ENCODE measurements at places on chromosomes 6 and 20. TPM values are rescaled to one million over a fixed set of nuclear protein-coding genes. Genes with fewer than 3 reads are reported as not detected.

Gene ABHD16B
- total RNA-seq: not detected

DNA sequence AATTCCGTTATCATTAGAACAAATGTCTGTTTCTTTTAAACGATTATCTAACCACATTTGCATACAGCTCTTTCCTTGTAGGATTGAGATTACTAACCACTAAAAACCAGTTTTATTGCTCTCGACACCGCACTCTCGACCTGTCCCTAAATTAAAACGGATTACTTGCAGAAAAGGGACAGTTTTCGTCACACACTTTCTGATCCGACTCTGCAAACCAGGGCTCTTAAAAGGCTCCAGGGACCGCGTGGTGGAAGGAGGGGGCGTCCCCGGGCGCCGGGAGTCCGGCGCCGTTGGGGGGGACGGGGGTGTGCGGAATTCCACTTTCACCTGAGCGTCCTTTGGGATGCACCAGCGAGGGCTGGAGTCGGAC is 731 bp downstream of the MAK start:
- peaks cover 42% of the 10 kb centered on the region for H3K27me3 ChIP-seq
- DNase-seq: no peak
- no peak overlapping the region for H3K27ac ChIP-seq
- H3K4me1 ChIP-seq: peaks cover 17% of the 10 kb centered on the region
- H3K36me3 ChIP-seq: peaks cover 2% of the 10 kb centered on the region
- peak overlapping the region; percentile 70 for H3K4me3 ChIP-seq

DNA sequence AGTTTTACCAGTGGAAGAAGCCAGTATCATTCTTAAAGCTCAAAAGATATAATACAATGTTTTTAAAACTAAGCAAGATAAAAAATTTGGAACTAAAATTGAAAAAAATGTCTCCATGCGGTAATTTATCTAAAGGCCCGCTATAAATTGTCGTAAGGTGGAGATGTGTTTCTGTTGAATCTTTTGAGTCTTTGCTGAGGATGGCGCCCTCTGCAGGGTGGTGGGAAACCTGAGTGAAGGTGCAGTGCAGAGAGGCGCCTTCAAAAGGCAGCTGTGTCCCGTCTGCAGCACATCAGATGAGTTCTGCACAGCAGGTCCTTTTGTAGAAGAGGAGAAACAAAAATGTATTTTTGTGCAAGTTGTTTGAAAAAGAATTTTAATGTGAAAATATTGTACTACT is 29.4 kb upstream of the KIF25 start:
- H3K4me3 ChIP-seq: no peak overlapping the region
- peaks cover 12% of the 10 kb centered on the region for H3K4me1 ChIP-seq
- peaks cover 36% of the 10 kb centered on the region for H3K36me3 ChIP-seq
- no peak overlapping the region for H3K27ac ChIP-seq
- no peaks in the 10 kb centered on the region for H3K27me3 ChIP-seq

- H3K27ac ChIP-seq: peak overlapping the region; percentile 97
- peaks cover 21% of the 10 kb centered on the region for H3K4me1 ChIP-seq
- DNase-seq: peak; percentile 93
- H3K36me3 ChIP-seq: peaks cover 3% of the 10 kb centered on the region
Measured at GRCh38 chr6:163413345-163414116, 987 bp upstream of the QKI start.

DNA sequence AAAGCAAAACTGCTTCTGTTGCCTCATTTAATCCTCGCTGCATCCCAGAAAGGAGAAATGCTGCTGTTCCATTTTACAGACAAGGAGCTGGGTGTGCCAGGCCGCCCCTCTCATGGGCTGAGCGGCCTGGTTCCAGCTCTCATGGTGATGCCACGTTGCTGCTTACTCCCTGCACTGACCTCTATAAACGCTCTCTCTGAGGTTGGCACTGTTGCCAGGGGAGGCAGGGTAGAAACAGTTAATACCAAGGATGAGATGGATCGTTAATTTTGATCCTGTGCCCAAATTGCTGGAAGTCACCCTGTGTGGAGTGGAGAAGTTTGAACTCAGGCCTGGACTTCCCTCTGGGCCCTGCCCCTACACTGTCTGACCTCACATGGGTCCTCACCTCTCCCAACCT is 25.6 kb downstream of the SIRPA start:
- DNase-seq: no peak
- H3K4me3 ChIP-seq: no peak overlapping the region
- H3K27me3 ChIP-seq: no peaks in the 10 kb centered on the region
- H3K4me1 ChIP-seq: peaks cover 6% of the 10 kb centered on the region
- peaks cover 12% of the 10 kb centered on the region for H3K36me3 ChIP-seq

GRCh38 chr20:39904476-39905112 is 784.4 kb downstream of the MAFB start:
- H3K27ac ChIP-seq: no peak overlapping the region
- H3K4me3 ChIP-seq: no peak overlapping the region
- DNase-seq: no peak
- H3K36me3 ChIP-seq: no peaks in the 10 kb centered on the region

Gene C6orf132
- total RNA-seq: 0.75 TPM

Measured in chondrocyte (in vitro differentiated cells).